ENCODE measurements at places on chromosomes 2 and 18.

GRCh38 chr18:3594760-3595368 is 144.9 kb downstream of the TGIF1 start:
- DNase-seq: no peak

DNA sequence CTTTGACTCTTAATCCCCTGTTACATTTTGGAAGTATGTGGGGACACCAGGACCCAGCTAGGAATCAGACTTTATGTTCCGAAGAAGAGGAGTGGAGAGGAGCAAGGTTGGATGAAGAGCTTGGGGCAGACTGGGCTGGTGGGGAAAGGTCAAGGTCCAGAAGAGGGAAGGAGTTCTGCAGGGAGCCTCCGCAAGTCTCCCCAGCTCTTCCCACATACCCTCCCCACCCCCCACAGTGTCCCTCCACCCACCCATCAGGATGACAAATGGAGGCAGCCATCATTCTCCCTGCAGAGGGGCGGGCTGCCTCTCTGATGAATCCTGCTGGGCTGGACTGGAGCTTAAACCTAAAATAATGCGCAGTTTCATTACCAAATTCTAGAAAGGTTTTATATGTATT is 77.2 kb downstream of the ACKR3 start:
- DNase-seq: no peak

DNA sequence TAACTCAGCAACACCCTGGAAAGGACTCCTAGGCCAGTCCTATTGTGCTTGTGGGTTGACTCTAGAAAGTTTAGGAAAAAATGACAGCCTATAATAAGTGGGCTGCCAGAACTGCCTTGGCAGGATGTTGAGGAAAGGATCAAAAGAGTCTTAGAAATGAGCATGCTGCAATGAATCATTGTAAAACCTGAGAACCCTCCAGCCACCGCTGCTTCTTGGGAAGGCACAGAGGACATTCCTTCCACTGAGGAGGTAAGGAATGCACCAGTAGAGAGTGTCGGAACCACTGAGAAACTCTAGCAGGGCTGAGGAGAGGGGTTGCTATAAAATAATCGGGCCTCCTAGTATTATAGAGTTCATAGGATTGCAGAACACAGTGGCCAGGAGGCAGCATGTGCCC is 146.7 kb upstream of the SMIM21 start:
- DNase-seq: no peak

GRCh38 chr2:235235977-235236767 is 257.7 kb upstream of the AGAP1 start:
- DNase-seq: no peak

DNA sequence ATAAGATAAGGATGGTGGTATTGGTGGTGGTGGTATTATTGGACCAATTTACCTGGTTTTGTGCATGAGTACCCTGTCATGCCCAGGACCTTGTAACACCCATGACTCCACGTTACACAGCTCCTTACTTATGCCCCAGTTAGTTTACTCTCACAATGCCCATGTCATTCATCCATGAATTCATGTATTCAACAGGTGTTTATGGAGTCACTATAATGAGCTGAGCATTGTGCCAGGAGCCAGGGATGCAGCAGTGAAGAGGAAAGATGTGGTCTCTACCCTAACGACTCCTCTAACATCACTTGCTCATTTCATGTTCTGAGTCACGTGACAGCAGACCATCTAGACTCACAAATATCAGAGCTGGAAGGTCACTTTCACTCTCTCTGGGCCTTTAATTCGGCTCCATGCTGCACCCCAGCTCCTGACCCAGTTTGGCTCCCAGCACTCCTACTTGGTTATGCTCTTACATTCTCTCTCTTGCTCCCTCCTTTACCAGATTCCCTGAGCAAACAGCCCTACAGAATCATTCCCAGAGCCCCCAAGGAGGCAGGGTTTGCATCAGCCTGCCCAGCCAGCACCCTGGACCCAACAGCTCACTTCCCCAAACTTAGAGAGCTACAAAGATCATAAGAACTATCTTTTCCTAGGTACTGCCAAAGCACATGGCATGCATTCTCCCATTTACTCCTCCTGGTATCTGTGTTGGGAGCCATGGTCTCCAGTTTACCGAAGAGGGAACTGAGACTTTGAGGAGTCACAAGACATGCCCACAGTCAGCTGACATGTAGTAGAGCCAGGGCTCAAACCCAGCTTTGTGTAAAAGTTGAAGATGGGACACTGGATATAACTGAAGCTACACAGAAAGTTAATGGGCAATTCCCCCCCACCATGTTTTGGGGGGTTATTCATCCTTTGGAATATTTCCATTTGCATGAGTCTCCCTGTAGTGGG is 449.9 kb downstream of the LRATD1 start:
- DNase-seq: no peak

- no peak for DNase-seq
These were observed 56.8 kb upstream of the MSH2 start for GRCh38 chr2:47346107-47346506.

DNA sequence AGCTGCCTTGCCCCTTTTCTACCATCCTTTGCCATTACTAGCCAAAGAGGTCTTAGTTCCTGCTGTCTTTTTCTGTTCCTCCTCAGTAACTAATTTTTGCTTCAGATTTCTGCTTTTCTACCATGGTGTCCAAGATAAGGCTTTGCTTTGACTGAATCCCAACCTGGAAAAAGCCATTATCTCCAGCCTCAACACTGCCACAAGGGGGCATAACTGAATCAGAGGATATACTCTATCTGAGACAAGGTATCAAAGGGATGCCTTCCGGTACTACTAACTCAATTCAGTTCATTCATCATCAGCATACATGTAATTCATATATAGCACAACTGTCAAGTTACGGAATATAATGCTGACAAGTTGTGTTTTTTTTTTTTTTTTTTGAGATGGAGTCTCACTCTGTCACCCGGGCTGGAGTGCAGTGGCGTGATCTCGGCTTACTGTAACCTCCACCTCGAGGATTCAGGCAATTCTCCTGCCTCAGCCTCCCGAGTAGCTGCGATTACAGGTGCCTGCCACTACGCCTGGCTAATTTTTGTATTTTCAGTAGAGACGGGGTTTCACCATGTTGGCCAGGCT is 11.4 kb downstream of the OSGEPL1 start:
- DNase-seq: no peak

GRCh38 chr2:174602745-174603144 is 5.1 kb upstream of the WIPF1 start:
- DNase-seq: no peak

- DNase-seq: no peak
These were observed 13.3 kb upstream of the CYP20A1 start for GRCh38 chr2:203225423-203226039.

DNA sequence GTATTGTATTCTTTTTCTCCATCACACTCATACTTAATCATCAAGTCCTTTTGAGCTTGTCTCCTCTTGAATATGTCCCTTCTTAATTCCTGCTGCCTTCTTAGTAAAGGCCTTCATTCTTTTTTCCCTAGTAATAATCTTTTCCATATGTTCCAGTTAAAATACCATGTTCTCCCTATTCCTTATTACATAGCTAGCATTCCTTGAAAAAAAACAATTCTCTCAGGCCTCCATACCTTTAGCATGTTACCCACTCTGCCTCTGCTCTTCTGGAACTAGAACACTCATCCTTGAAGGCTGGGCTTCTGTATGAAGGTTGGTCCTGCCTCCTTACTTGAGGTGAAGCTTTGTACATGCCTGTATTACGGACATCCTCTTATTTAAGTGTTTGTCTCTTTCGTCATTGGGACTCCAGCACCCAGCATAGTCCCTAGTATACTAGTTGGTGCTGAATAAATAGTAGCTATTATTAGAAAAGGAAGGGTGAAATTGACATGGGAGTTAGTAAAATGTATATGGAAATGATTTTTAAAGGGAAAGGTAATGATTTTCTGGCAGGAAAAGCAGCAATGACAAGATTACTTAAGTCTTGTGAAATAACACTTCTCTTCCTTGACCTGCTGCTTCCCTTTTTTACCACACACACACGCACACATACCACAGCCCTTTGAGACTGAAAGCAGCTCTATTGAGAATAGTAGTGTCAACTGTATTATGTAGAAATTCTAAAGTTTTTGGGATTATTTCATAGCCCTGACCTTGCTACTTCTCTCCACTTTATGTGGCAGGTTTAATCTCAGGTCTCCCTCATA is 45.6 kb downstream of the REL start:
- no peak for DNase-seq

GRCh38 chr18:58135183-58135641 is 91.2 kb downstream of the NEDD4L start:
- no peak for DNase-seq

- no peak for DNase-seq
These were observed 105.3 kb upstream of the BCL2L11 start for GRCh38 chr2:111015283-111015995.

DNA sequence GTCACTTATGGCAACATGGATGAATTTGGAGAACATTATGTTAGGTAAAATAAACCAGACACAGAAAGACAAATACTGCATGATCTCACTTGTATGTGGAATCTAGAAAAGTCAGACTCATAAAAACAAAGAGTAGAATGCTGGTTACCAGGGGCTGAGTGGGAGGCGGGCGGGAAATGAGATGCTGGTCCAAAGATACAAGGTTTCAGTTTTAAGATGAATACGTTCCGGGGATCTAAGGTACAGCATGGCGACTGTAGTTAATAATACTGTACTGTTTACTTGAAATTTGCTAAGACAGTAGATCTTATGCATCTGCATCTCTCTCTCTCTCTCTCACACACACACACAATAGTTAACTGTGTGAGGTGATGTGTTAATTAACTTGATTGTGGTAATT is 14.2 kb downstream of the FAM110C start:
- DNase-seq: no peak

GRCh38 chr2:107466241-107466640 is 360.5 kb upstream of the RGPD4 start:
- no peak for DNase-seq

DNA sequence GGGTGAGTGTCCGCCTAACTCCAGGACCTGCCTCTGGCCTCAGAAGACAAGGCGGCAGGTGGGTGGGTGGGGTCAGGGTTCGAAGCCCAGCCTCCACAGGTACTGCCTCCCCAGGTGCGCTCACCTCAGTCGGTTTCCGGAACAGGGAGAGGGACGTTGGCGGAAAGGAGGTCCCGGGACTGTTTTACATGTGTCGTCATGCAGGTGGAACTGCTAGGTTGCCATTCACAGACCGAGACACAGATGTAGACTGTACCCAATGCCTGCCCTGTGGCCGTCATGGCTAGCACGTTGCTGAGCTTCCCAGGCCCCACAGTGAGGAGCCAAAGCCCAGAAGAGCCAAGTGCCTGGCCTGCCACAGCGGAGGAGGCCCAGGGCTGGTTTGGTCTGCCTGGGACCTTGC is 284.0 kb upstream of the HS6ST1 start:
- no peak for DNase-seq

GRCh38 chr2:174177316-174177890 is 70.9 kb downstream of the OLA1 start:
- DNase-seq: no peak

- DNase-seq: no peak
These were observed 9.4 kb downstream of the XIRP2 start for GRCh38 chr2:166897666-166898065.
